ENCODE measurements at places on chromosomes 1 and 21. TPM values are rescaled to one million over a fixed set of nuclear protein-coding genes. Genes with fewer than 3 reads are reported as not detected.

The SOX13 gene
- total RNA-seq, result 20.7 TPM

The ETV3L gene
- total RNA-seq, result not detected

The CROCC gene
- total RNA-seq, result 8.5 TPM

The SLC30A10 gene
- total RNA-seq, result not detected

The PRRX1 gene
- not detected for total RNA-seq

The NFASC gene
- total RNA-seq, result 1.1 TPM

The HES3 gene
- total RNA-seq, result not detected

The ERVH48-1 gene
- not detected for total RNA-seq

The TBX19 gene
- total RNA-seq, result 0.93 TPM

The HTR6 gene
- 0.22 TPM for total RNA-seq

The C4BPA gene
- 0.55 TPM for total RNA-seq

The RPL22 gene
- 335 TPM for total RNA-seq

The LCE6A gene
- not detected for total RNA-seq

The MFAP2 gene
- total RNA-seq, result 0.21 TPM

The PROX1 gene
- 0.14 TPM for total RNA-seq

The APCS gene
- total RNA-seq, result not detected

The FYB2 gene
- not detected for total RNA-seq

The MROH7 gene
- not detected for total RNA-seq

The SYPL2 gene
- total RNA-seq, result 0.13 TPM

The RNF186 gene
- not detected for total RNA-seq

The S100A16 gene
- 520 TPM for total RNA-seq

The OR10Z1 gene
- total RNA-seq, result not detected

The SPRR4 gene
- not detected for total RNA-seq

The KCNA2 gene
- 0.06 TPM for total RNA-seq

The OR2AK2 gene
- total RNA-seq, result not detected

The HSD3B1 gene
- not detected for total RNA-seq

The TINAGL1 gene
- 0.69 TPM for total RNA-seq

The S100A10 gene
- total RNA-seq, result 1,892 TPM

The FAM167B gene
- 0.45 TPM for total RNA-seq

The MROH9 gene
- total RNA-seq, result not detected

The UQCRHL gene
- total RNA-seq, result 5.8 TPM

The LAMC2 gene
- total RNA-seq, result 21.0 TPM

The SPATA21 gene
- total RNA-seq, result not detected

The CYP4A11 gene
- total RNA-seq, result not detected

The KRTAP6-2 gene
- not detected for total RNA-seq

The MAP3K21 gene
- 12.1 TPM for total RNA-seq

The TMEM201 gene
- 14.7 TPM for total RNA-seq

The ATAD3B gene
- total RNA-seq, result 3.2 TPM

The CNIH3 gene
- total RNA-seq, result 0.57 TPM

The LPAR3 gene
- total RNA-seq, result 0.35 TPM

The TRIM58 gene
- not detected for total RNA-seq

The HAO2 gene
- total RNA-seq, result not detected

The UBL4B gene
- not detected for total RNA-seq

The NBL1 gene
- total RNA-seq, result 25.8 TPM

The SYTL1 gene
- total RNA-seq, result 0.53 TPM

The NUP210L gene
- not detected for total RNA-seq

The IGFN1 gene
- 1.1 TPM for total RNA-seq

The MMEL1 gene
- total RNA-seq, result not detected

The HEYL gene
- 2.8 TPM for total RNA-seq

The ERMAP gene
- total RNA-seq, result 3.5 TPM

All from A549 treated with RU486 at 1 μM for 4 hours (cell line).